ENCODE measurements at places on chromosomes 12 and 14. TPM values are rescaled to one million over a fixed set of nuclear protein-coding genes. Genes with fewer than 3 reads are reported as not detected.

- DNase-seq, result no peak
Measured at GRCh38 chr14:50047274-50047676, 69.1 kb downstream of the VCPKMT start.

Gene IL23A
- total RNA-seq, result not detected

- no peak for DNase-seq
Measured at GRCh38 chr12:43015090-43015737, 425.7 kb upstream of the PRICKLE1 start.

- no peak for DNase-seq
Measured at GRCh38 chr12:65184176-65184857, 14.9 kb downstream of the LEMD3 start.

Gene RNASE7
- total RNA-seq, result not detected

GRCh38 chr12:5456030-5456429 is 24.1 kb downstream of the NTF3 start:
- no peak for DNase-seq

DNA sequence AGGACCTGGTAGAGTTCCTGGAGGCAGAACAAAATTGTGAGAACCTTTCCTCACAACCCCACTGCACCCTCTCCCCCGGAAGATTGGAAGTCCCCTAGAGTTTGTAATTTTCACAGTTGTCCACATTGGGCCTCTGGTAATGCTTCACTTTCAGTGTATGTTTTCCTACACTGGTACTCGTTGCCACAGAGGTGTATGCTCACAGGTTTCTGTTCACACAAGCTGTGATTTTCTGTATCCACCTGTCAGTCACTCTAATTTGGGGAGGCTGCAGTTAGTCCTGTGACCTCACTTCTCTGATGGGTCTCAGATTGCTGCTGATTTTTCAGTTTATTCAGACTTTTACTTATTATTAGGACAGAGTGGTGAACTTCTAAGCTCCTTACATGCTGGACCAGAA is 66.4 kb upstream of the BMP4 start:
- no peak for DNase-seq

Gene SP1
- 59.9 TPM for total RNA-seq

Gene PIWIL1
- not detected for total RNA-seq

DNA sequence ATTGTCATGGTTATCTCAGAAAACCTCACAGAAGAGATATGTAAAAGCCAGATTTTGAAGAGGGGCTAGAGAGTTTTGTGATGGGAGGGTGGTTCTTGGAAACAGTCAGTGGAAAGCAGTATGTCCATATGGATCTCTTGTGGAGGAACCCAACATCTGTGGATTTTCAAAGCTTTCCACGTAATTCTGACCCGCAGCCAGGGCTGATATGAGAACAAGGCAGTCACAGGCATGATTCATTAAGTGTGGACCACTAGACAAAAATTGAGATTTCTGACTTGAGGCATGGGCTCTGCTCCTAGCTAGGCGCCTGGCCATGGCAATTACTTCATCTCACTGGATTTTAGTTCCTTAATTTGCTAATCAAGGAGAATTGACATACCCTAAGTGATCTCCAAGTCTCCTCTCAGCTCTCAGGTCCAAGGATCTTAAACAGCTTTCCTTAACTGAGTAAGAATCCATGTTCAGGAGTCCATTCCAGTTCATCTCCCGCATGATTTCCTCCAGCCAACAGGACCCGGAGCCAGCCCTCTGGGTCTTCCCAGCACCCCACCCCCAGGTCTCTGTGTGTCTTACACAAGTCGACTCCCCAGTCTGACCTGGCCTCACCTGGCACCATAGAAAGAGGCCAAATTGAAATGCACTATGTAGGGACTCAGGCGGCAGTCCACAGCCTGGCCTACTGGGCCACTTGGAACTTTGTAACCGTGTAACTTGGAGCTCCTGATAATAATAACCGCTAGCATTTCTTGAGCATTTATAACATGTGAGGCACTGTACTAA is 176.3 kb upstream of the PARP11 start:
- DNase-seq, result no peak

- peak; percentile 83 for DNase-seq
Measured at GRCh38 chr12:108565976-108566375, 3.6 kb downstream of the ISCU start.

DNA sequence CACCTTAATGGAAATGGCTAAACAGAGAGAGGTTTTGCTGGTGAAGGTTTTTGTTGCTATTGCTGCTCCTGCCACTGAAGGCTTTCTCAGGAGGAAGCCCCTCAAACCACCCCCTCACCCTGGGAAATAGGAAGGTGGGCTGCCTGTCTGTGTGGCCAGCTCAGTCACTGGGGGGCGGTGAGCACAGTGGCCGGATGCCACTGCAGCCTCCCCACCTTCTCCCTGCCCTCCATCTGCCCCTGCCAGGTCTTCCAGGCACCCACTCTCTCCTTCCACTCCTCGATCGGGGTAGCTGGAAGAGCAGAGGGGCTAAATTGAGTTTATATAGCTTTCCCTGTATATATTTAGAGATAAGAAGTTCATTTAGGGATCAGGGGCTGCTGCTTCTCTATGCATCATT is 80.8 kb downstream of the PAPOLA start:
- peak; percentile 28 for DNase-seq

DNA sequence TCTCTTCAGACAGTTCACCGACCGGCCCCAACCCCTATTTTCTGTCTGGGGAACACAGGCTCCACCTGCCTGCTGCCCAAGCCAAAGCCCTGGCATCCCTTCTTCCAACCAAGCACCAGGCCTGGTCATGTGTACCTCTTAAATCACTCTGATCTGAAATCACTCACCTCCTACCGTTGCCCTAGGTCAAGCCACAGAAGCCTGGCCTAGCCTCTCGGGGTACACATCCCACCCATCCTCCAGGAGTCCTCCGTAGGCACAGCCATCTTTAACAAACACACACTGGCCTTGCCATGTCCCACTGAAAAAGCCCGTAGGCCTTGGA is 81.8 kb downstream of the IRF2BPL start:
- DNase-seq, result no peak

- DNase-seq, result no peak
Measured at GRCh38 chr12:102064476-102064875, 2.7 kb upstream of the WASHC3 start.

DNA sequence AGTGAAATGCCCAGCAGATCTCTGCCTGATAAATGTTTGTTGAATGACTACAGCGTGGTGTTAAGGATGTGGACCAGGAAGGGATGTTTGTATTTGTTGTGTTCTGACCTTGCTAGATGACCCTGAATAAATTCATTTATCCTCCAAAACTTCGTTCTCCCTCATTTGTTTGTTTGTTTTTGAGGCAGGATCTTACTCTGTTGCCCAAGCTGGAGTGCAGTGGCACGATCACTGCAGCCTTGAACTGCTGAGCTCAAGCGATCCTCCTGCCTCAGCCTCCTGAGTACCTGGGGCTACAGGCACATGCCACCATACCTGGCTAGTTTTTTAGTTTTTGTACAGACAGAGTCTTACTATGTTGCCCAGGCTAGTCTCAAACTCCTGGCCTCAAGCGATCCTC is 96.7 kb downstream of the TSPAN9 start:
- no peak for DNase-seq

DNA sequence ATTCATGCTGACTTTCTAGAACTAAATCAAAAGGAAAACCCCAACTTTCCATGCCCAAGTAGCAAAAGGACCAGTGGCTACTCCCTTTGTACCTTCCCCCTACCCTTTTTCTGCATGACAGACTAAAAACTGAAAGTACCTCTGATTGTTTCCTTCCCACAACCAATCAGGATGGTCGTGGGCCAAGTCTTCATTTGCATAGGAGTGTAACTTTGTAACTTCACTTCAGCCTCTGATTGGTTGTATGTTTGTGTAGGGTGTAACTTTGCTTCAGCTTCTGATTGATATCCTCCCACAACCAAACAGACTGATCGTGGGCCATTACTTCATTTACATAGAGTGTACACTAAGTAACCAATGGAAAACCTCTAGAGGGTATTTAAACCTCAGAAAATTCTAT is 96.5 kb downstream of the DENND5B start:
- DNase-seq, result no peak

DNA sequence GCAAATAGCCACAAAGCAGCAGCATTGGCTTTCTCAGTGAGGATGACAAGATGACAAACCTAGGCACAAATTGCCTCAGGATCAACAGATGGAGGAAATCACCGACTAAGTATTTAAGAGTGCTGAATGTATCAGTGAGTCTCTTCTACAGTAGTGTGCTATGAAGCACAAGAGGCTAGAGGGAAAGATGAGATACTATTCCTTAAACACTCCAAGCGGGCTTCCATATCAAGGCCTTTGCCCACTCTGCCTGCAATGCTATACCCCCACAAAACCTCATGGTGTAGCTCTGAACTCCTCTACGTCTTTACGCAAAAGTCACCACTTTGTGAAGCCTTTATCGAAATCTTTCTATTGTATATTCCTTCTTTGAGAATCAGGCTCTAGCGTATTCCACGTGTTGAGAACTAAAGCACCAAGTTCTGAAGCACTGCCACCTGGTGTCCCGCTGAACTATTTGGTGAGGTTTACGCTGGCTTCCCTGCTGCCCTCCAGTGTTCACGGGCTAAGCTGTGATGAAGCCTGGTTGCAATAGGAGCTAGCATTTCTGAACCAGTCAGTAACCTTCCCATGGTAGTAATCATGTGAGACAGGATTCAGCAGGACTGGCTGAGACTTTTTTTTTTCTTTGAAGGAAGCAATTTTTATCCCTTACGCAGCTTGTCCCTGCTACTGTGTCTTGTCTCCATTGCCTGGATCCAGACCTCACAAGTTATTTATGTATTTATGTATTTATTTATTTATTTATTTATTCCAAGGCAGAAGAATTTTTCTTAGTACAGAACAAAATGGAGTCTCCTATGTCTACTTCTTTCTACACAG is 426.5 kb upstream of the OR4E1 start:
- peak; percentile 87 for DNase-seq

GRCh38 chr14:52802597-52802996 is 11.2 kb upstream of the GNPNAT1 start:
- no peak for DNase-seq

- no peak for DNase-seq
Measured at GRCh38 chr12:54891717-54892478, 37.6 kb downstream of the MUCL1 start.

DNA sequence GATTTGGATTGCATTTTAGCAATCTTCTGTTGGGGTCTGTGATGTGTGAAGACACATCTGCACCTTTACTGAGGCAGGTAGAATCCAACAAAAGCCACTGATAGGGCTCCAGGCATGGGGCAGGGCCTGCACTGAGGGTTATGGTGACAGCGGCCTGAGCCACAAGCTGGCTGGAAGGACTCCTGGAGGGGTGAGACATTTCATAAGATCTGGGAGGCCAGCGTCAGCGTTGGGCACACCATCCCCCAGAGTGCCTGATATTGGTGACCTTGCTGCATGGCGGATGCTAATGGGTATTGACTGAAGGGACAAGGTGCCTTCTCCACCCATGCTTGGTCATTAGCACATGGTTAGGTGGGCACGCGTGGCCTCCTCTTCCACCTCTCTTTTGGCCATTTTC is 187.6 kb downstream of the CACNA1C start:
- no peak for DNase-seq

DNA sequence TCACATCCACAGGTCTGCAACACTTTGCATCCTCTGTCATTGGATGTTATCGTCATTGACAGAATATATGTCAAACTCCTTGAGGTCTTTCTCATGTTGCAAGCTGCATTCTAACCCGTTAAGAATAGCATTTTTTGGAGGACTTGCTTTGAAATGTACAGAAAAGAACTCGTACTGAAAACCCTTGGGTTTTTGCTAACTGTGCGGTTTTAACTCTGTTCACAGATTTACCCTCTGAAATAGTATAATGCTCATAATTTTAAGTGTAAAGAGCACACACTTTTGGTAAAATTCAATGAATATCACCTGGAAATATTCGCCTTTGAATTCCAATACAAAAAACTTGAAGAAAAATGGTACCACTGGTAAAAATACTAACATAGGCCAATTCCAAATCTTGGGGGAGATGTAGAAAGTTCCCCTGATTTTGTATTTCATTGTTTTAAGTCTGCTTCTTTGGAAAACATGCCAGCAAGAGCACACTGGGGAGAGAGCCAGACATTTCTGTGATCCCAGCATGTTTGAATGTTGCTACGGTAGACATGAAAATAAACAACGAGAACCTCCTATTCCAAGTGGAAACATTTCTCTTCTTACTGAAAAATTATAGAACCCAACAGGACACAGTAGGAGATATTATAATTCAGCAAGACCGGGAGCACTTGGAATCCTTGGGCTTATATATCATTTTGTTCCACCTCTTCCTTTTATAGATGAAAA is 446.0 kb downstream of the AEBP2 start:
- DNase-seq, result no peak

- DNase-seq, result no peak
Measured at GRCh38 chr14:87629788-87630187, 363.2 kb downstream of the GALC start.

- DNase-seq, result no peak
Measured at GRCh38 chr12:60391051-60391450, 795.2 kb downstream of the SLC16A7 start.

Measured in posterior vena cava (tissue), 2 donors.